T-helper 17 cell (primary cell): ENCODE measurements at places on chromosomes 2 and 18.
A peak's percentile ranks its signal among the peaks of the same experiment; 100 is the strongest.

GRCh38 chr2:231877533-231878456 lies 48.4 kb downstream of the NPPC start:
- H3K4me1 ChIP-seq = peaks cover 3% of the 10 kb centered on the region
- DNase-seq = no peak
- H3K27ac ChIP-seq = no peak overlapping the region
- peaks cover 3% of the 10 kb centered on the region for H3K36me3 ChIP-seq

- H3K27me3 ChIP-seq = no peaks in the 10 kb centered on the region
- no peak overlapping the region for H3K4me3 ChIP-seq
- peaks cover 10% of the 10 kb centered on the region for H3K4me1 ChIP-seq
- peak; percentile 38 for DNase-seq
- H3K27ac ChIP-seq = peak overlapping the region; percentile 11
Measured at GRCh38 chr2:7044253-7045250, 127.3 kb downstream of the RNF144A start.

DNA sequence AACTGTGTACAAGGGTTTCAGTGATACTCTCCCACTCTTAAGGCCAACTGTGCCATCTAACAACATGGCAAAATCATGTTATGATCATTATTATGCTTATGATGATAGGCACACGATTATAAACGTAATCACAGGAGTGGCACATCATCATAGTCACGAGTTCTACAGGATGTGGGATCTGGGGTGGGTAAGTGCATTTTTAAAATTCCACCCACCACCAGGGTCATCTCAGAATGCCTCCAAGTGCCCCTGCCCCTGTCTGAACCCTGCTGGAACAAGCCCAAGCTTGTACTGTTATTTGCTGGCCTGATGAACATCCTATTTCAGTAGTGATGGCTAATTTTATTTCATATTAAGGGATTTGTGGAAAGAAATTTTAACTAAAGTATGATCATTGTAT lies 117.8 kb downstream of the PTPRM start:
- H3K36me3 ChIP-seq = no peaks in the 10 kb centered on the region
- DNase-seq = no peak
- H3K4me3 ChIP-seq = no peak overlapping the region

GRCh38 chr2:158378926-158379325 lies 77.6 kb downstream of the CCDC148 start:
- H3K27ac ChIP-seq = no peak overlapping the region
- peaks cover 9% of the 10 kb centered on the region for H3K27me3 ChIP-seq
- no peak for DNase-seq
- no peak overlapping the region for H3K4me3 ChIP-seq

GRCh38 chr18:54672846-54673475 lies 81.9 kb downstream of the DYNAP start:
- H3K4me3 ChIP-seq = no peak overlapping the region
- no peak overlapping the region for H3K27ac ChIP-seq
- no peaks in the 10 kb centered on the region for H3K4me1 ChIP-seq

DNA sequence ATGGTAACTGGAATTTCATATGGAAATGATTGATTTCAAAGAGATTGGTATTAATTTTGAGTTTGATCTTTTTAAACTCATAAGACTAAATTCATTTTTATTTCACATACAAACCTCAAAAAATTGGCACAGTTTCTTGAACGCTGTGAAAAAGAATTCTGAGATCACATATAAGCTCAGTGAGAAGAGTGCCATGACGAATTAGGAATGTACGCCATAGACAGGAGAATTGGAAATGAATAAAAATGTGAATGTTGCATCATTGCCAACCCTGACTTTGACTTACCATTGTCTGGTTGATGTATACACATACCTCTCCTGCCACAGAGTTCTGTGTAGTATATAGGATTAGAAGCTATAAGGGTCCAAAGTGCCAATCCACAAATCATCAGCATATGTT lies 290.4 kb upstream of the ZC3H15 start:
- no peaks in the 10 kb centered on the region for H3K27me3 ChIP-seq
- no peaks in the 10 kb centered on the region for H3K4me1 ChIP-seq
- no peak for DNase-seq
- H3K27ac ChIP-seq = no peak overlapping the region
- no peak overlapping the region for H3K4me3 ChIP-seq

GRCh38 chr2:42823744-42824453 lies 31.5 kb upstream of the HAAO start:
- H3K27me3 ChIP-seq = peaks cover 21% of the 10 kb centered on the region
- no peak overlapping the region for H3K27ac ChIP-seq
- H3K4me3 ChIP-seq = no peak overlapping the region
- no peak for DNase-seq

GRCh38 chr18:44946529-44947113 lies 265.9 kb downstream of the SETBP1 start:
- H3K36me3 ChIP-seq = no peaks in the 10 kb centered on the region
- no peak overlapping the region for H3K27ac ChIP-seq
- H3K4me1 ChIP-seq = no peaks in the 10 kb centered on the region
- peaks cover 7% of the 10 kb centered on the region for H3K27me3 ChIP-seq
- no peak overlapping the region for H3K4me3 ChIP-seq
- DNase-seq = no peak

DNA sequence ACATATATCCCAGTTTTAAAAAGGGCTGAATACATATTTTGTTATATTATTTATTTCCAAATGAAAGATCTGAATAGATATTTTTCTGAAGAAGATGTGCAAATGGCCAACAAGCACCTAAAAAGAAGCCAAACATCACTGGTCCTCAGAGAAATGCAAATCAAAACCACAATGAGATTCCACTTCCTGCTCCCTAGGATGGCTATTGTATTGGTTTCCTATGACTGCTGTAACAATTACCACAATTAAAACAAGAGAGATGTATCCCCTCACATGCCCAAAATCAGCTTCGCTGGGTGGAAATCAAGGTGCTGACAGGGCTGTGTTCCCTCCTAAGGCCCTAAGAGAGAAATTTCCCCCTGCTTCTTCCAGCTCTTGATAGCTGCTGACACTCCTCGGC lies 23.2 kb downstream of the ABCB11 start:
- H3K27me3 ChIP-seq = peaks cover 8% of the 10 kb centered on the region
- H3K4me1 ChIP-seq = peaks cover 13% of the 10 kb centered on the region
- no peak overlapping the region for H3K27ac ChIP-seq
- H3K4me3 ChIP-seq = no peak overlapping the region

DNA sequence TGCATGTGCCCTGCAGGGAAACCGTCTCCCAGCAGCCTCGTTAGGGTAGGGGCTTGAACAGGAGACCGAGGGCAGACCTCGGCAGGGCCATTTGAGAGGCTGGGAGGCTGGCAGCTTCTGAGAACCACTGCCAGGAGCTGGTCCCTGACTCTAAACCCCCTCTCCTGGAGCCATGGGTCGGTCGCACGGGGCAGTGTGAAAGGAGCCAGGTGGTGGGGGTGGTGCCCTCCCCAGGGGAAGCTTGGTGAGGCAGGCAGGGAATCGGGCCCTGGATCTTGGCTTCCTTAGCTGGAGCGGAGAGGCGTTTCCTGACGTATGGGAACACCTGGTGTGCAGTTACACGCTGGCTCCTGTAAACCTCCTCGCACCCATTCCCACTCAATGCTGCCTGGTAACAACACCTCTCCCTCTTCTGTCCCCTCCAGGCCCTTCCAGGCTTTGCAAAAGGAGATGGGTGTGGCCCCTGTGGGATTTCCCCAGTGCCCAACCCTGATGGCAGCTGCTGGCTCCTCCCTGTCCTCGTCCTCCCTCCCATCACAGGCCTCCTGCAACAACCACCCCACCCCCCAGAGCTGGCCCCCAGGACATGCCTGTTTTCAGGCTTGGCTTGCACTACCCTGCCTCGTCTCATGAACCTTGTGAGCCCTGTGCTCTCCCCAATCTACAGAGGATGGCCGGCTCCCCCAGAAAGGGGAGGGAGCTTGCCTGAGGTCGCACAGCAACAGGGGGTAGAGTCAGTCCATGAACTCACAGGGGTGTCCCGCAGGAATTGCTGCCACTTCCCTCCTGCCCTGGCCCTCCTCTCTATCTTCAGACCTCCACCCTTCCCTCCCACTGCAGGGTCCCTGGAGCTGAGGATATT lies 24.4 kb downstream of the ADRA2B start:
- H3K36me3 ChIP-seq = no peaks in the 10 kb centered on the region
- DNase-seq = no peak
- H3K27me3 ChIP-seq = peaks cover 20% of the 10 kb centered on the region

GRCh38 chr2:67544286-67544685 lies 147.2 kb downstream of the ETAA1 start:
- peaks cover 4% of the 10 kb centered on the region for H3K36me3 ChIP-seq
- no peak for DNase-seq
- H3K27ac ChIP-seq = no peak overlapping the region

GRCh38 chr2:145777297-145777696 lies 1257.4 kb upstream of the ZEB2 start:
- no peak for DNase-seq
- no peaks in the 10 kb centered on the region for H3K36me3 ChIP-seq
- H3K27me3 ChIP-seq = no peaks in the 10 kb centered on the region
- H3K27ac ChIP-seq = no peak overlapping the region

DNA sequence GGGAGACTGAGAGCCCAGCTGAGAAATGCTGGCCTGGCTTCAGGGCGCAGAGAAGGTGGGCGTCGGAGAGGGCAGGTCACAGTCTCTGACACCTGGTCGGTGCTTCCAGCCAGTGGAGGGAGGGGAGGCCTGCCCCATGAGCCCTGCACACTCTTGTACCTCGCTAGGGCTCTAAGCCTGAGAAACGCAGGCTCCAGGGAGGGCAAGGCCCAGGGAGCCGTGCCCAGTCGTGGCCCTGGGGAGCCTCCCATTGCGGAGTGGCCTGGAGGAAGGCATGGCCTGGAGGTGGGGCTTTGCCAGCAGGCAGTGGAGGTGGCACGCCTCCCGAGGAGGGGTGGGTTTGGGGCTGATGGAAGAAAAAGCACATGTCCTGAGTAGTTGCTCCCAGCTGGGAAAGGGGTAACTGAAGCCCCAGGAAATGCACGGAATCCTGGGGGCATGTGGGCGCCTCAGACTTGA lies 39.0 kb downstream of the MTERF4 start:
- no peak for DNase-seq
- H3K4me1 ChIP-seq = peaks cover 8% of the 10 kb centered on the region
- H3K36me3 ChIP-seq = no peaks in the 10 kb centered on the region
- no peaks in the 10 kb centered on the region for H3K27me3 ChIP-seq
- no peak overlapping the region for H3K27ac ChIP-seq
- H3K4me3 ChIP-seq = no peak overlapping the region

GRCh38 chr2:62338111-62338510 lies 142.2 kb downstream of the B3GNT2 start:
- no peaks in the 10 kb centered on the region for H3K27me3 ChIP-seq
- H3K36me3 ChIP-seq = no peaks in the 10 kb centered on the region
- DNase-seq = no peak
- H3K27ac ChIP-seq = no peak overlapping the region
- no peak overlapping the region for H3K4me3 ChIP-seq
- H3K4me1 ChIP-seq = peaks cover 6% of the 10 kb centered on the region

GRCh38 chr18:23887035-23887434 lies 127.5 kb upstream of the TTC39C start:
- H3K27me3 ChIP-seq = no peaks in the 10 kb centered on the region
- H3K36me3 ChIP-seq = peaks cover 4% of the 10 kb centered on the region
- H3K4me3 ChIP-seq = peak overlapping the region; percentile 31
- DNase-seq = no peak

DNA sequence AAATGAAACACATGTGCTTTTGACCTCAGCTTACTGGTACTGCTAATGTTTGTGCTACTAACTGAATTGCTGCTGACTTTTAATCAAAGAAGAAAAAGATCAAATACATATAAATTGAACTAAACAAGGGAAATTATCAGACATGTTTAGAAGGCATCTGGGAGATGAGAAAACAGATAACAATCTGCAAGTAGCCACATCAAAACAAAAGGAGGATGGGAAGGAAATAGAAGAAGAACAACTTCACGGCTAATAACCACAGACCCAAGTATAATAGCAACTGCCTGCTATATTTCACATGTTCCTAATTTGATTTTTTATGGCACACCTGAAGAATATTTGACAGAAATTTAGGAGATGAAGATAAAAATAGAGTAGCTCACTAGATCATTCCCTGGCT lies 542.6 kb upstream of the SYT4 start:
- no peaks in the 10 kb centered on the region for H3K4me1 ChIP-seq
- no peak overlapping the region for H3K4me3 ChIP-seq
- no peak for DNase-seq

DNA sequence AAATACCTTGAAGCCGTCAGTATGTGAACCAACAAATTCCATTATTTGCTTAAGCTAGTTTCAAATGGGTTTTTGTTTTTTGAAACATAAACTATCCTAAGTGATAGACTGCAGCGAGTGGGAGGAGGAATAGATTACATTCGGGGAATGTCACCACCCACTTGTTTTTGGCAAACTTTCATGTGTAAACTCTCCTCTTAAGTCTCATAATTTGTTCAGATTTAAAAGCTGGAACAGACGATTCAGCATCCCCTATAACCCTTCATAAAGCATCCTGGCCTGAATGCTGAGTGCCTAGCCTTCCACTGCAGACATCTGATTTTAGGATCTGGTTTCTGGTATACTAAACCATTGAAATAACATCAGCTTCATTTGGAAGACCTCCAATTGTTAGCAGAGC lies 51.0 kb downstream of the CPO start:
- no peak for DNase-seq
- H3K4me3 ChIP-seq = no peak overlapping the region
- no peak overlapping the region for H3K27ac ChIP-seq
